ENCODE measurements at places on chromosomes 11 and 22. TPM values are rescaled to one million over a fixed set of nuclear protein-coding genes. Genes with fewer than 3 reads are reported as not detected.
A peak's percentile ranks its signal among the peaks of the same experiment; 100 is the strongest.

PIM3 gene
- 15.4 TPM for total RNA-seq

PTPN5 gene
- total RNA-seq, result not detected

C11orf52 gene
- total RNA-seq, result not detected

- no peak for DNase-seq
Observed at GRCh38 chr11:29809121-29809520, 207.7 kb downstream of the KCNA4 start.

- DNase-seq, result peak; percentile 65
Observed at GRCh38 chr22:28801845-28802594, 1.7 kb upstream of the XBP1 start.

GRCh38 chr11:61281581-61282250 is 13.4 kb downstream of the VWCE start:
- DNase-seq, result peak; percentile 86

DNA sequence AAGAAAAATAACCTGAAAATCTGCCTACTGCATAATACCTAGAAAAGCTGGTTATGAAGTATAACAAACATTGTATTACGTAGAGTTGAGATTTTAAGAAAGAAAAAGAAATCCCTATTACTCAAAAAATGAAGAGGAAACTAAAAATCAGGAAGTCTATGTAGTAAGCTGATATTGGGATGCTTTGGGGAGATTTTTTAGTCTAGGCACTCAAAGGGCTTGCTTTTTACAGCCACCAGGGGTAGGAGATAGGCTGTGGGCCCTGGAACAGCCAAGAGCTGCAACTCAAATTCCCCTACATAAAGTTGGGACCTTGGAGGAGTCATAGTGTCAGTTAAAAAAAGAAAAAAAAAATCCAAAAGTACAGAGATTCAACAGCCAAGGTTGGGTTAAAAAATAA is 90.4 kb downstream of the RELT start:
- no peak for DNase-seq

DNA sequence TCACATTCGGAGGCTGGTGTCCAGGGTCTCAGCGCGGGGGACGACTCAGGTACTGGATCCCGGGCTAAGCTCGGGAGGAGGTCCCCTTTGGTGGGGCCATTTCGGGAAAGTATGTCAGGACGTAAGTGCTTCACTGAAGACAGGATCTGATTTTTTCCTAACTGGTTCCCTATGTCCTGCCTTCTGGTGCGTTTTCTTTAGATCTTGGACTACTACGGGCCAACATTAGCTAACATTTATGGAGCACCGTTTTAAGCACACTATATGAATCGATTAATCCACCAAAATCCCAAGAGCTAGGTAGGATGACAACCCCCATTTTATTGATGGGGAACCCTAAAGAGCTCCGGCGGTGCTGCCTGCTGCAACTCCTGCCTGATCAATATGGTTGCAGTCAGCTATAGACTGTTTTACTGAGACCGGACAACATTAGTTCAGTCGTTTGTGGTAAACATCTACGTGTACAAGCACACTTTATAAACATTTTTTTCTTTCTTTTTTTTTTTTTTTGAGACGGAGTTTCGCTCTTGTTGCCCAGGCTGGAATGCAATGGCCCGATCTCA is 17.0 kb upstream of the WDR74 start:
- DNase-seq, result peak; percentile 70

GRCh38 chr11:17878743-17879142 is 134.1 kb downstream of the SERGEF start:
- DNase-seq, result no peak

DNA sequence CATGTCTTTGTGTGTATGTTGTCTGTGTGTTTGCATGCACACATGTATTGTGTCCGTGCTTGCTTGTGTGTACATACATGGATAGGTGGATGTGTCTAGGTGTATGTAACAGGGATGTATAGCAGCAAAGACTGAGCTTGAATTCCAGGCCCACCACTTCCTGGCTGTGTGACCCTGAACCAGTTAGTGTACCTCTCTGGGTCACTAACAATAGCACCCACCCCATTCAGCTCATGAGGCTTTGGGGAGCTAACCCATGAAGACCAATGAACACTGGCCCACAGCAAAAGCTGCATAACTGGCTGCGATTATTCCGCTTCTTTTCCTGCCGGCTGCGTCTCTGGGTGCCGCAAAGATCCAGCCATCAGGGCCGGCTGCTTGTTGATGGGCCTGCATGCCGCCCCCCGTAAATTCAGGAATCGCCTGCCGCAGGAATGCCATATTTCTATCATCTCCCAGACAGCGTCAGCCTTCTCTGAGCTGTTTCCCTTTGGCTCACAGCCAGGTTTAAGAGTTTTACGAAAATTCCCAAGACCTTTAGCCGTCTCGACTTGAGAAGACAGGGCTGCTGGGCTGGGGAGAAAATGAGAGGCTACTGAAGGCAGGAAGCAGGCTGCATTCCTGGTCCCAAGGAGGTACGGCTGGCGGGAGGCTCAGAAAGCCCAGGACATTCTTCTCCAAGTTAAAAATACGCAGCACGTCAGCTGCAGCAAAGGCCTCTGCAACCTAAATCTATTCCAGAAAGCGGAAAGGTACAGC is 224.6 kb downstream of the MN1 start:
- DNase-seq, result no peak

- no peak for DNase-seq
Observed at GRCh38 chr11:106389101-106389500, 311.6 kb downstream of the AASDHPPT start.

GRCh38 chr11:110433393-110434333 is 3.9 kb downstream of the FDX1 start:
- peak; percentile 86 for DNase-seq

GRCh38 chr11:47819743-47820142 is 28.4 kb downstream of the NUP160 start:
- no peak for DNase-seq

DNA sequence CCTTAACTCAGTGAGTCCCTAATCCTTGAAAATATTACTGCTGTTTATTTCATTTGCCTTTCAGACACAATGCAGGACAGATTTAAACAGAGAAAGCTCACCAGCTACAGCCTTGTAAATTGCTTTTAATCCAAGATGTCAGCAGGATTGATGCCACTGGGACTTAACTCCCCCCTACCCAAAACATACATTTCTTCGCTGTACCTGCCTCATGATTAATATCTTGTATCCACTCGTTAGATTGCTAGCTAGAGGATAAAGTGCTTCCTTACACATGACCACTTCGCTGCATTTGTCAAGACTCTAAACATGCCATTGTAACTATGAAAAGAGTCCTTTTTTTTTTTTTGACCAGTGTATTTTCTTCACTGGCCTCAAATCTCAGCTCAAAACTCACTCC is 182.7 kb upstream of the MTMR2 start:
- DNase-seq, result no peak
